ENCODE measurements at places on chromosomes 12 and 14. TPM values are rescaled to one million over a fixed set of nuclear protein-coding genes. Genes with fewer than 3 reads are reported as not detected.

DNA sequence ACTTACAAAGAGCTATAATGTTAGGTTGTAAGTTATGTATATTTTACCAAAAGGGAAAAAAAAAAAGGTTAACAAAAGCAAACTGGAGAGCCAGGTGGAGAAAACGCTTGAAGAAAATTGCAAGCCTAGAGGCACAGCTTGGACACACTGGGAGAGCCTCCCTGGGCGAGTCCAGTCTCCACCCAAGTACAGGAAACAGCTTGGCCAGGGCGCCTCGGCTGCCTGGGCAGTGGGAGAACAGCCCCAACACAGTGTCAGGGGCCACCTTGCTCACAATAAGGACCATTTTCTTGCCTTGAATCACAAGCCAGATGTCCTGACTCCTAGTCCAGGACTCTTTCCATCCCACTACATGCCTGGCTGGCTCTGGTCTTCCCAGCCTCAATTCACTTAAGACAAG is 33.3 kb downstream of the TTC7B start:
- no peak for DNase-seq
- H3K4me3 ChIP-seq: no peak overlapping the region
- no peaks in the 10 kb centered on the region for H3K4me1 ChIP-seq
- H3K27ac ChIP-seq: no peak overlapping the region
- no peaks in the 10 kb centered on the region for H3K36me3 ChIP-seq

GRCh38 chr12:12954878-12955625 is 3.1 kb upstream of the GPRC5D start:
- DNase-seq: no peak
- H3K36me3 ChIP-seq: no peaks in the 10 kb centered on the region
- H3K4me1 ChIP-seq: no peaks in the 10 kb centered on the region

DNA sequence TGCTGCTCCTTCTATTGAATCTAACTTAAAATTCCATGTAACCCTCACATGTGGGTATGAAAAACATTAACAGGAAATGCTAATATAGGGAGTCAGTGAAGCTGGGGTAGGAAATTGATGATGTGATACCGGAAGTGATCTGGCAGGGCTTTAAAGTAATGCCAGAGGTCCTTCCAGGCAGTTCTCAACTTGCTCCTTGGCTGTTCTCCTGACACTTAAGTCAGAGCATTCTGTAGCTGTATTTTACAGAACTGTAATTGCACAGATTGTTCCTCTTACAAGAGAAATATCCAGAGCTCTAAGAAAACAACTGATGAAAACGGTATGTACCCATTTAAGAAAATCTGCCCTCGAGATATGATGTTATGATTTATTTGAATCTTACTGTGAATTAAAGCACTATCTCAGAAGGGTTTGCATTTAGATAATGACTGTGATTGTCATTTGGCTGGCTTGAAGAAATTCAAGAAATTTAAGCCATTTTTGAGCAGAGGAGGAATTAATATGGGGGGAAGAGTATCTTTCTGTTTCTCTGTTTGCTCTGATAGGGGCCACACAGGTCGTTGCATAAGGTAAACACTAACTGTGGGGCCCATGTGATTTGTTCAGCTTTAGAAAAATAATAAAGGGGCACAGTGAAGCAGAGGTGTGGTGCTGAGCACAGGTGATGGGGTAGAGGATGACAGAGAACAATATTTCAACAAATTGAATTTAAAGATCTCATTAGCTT is 88.4 kb downstream of the BBS10 start:
- H3K4me3 ChIP-seq: no peak overlapping the region
- DNase-seq: peak; percentile 33
- no peaks in the 10 kb centered on the region for H3K27me3 ChIP-seq
- H3K36me3 ChIP-seq: no peaks in the 10 kb centered on the region

DNA sequence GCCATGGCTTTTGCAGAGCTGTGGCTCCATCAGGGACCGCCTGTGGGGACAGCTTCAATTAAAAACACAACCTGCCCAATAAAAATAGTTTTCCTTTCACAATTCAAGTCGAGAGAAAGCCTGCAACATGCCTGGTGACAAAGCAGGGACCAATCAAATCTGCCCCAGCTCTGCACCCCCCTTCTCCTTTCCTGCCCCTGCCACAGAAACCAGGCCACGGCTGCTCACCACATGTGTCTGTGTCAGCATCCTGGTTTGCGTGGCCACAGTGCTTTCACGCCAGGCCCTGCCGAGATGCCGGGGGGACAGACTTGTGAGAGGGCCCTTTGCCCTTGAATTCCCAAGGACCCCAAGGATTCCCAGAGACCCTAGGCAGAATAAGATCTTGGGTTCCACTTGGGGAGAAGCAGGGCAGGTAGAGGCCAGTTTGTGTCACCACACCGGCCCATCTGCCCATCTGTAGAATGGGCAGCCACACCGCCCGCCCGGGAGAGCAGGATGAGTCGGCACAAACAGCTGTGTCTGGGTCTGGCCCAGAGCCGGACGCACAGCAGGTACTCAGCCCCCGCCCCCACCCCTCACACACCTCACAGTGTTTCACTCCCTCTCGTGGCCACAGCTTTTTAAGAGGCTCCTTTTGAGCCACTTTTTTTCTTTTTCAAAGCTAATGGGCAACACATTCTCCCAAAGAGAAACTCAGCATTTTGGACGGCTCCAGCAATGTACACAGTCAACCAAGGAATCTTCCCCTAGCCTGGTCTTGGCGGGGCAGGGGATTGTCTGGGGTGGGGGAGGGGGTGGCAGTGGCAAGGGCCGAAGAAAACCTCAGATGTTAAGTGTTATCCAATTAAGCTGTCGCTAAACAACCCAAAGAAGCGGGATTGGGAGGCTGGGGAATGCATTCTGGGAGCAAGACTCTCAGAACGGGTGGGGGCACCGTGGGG is 41.5 kb downstream of the BCL11B start:
- peak overlapping the region; percentile 48 for H3K27ac ChIP-seq
- H3K4me1 ChIP-seq: no peaks in the 10 kb centered on the region
- H3K27me3 ChIP-seq: peaks cover 10% of the 10 kb centered on the region
- H3K36me3 ChIP-seq: no peaks in the 10 kb centered on the region

FOXG1 gene
- not detected for total RNA-seq

MFAP5 gene
- total RNA-seq: 19.9 TPM
